ENCODE measurements at places on chromosomes 6 and 20.

DNA sequence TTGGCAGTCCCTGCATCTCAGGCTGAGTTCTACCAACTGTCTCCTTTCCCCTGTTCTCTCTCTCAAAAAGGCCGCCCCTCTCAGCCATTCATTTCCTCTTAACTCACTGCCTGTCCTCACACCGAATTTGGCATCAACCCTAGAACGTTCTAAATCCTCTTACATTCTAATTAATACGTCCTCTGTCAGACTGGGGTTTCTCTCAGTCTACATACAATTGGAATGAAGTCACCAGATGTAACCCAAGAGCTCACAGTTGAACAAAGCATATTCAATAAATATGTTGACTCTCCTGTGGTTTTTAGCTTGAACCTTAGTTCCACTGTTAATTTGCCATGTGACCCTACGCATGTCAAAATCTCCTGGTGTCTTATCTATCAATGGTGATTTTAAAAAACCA is 269.6 kb downstream of the CLIC5 start:
- no peak for DNase-seq

DNA sequence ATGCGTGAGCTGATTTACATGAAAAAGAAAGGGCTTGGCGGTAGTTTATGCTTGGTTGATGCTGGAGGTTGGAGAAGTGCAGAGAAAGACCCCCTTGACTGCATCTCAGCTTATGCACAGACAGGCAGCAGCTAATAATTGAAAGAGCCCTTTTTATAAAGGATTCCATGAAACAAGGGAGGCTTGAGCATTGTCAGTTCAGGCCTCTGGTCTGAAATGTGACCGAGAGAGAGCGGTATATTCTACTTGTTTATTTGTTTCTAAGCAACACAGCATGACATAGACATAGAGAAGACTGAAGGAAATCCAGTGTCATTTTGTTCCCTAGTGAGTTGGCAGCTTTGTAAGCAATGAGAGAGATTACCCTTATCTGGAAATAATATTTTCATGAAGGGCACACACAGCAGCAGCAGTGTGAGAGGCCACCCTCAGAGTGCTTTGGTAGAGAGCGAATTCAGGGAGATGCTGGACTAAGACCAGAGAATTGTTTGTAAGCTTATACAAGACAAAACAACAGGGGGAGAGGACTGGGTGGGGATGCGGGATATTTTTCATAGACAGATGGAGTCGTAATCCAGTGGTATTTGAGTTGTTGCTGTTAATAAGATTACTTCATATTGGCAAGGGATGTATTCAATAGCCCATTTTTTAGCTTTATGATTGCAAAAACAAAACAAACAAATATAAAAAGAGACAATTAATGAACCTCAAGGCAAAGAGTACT is 34.6 kb upstream of the LAMA2 start:
- DNase-seq: no peak

DNA sequence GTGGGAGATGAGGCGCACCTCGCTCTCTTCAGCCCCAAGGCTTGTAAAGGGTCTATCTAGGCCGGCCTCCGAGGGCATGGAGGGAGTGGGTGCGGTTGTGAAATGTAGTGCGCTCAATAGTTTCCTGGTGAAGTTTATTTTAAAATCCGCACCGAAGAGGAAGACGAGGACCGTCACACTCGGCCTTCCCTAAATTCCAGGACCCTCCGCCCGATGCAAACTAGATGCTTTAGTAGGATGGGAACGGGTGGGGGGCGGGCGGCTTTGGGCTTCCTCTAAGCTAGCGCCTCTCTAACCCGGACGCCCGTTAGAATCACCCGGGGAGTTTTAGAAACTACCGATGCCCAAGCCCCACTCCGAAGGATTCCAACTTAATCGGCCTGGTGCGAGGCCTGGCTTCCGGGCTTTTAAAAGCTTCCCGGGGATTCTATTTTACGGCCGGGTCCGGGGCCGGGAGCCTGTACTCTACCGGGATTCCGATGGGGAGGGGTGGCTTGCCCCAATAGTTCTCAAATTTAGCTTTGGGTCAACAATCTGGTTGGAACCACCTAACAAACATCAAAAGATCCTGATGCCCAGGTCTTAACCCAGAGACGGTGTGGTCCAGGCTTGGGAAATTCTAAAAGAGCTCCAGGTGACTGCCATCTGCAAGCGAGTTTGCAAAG is 548 bp upstream of the BCAS4 start:
- no peak for DNase-seq

GRCh38 chr20:22861990-22862389 is 173.1 kb upstream of the SSTR4 start:
- DNase-seq: no peak

- no peak for DNase-seq
These were observed 138.0 kb downstream of the CARMIL1 start for GRCh38 chr6:25417046-25417605.

DNA sequence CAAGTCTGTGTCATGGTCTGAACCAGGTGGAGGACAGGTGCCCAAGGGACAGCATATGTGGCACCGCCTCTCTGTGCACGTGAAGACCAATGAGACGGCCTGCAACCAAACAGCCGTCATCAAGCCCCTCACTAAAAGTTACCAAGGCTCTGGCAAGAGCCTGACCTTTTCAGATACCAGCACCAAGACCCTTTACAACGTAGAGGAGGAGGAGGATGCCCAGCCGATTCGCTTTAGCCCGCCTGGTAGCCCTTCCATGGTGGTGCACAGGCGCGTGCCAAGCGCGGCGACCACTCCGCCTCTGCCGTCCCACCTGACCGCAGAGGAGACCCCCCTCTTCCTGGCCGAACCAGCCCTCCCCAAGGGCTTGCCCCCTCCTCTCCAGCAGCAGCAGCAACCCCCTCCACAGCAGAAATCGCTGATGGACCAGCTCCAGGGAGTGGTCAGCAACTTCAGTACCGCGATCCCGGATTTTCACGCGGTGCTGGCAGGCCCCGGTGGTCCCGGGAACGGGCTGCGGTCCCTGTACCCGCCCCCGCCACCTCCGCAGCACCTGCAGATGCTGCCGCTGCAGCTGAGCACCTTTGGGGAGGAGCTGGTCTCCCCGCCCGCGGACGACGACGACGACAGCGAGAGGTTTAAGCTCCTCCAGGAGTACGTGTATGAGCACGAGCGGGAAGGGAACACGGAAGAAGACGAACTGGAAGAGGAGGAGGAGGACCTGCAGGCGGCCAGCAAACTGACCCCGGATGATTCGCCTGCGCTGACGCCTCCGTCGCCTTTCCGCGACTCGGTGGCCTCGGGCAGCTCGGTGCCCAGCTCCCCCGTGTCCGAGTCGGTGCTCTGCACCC is 109.5 kb upstream of the RAB32 start:
- no peak for DNase-seq

GRCh38 chr6:63525186-63525878 is 46.9 kb upstream of the LOC128125822 start:
- DNase-seq: no peak

GRCh38 chr6:75345413-75345812 is 60.8 kb upstream of the TMEM30A start:
- no peak for DNase-seq

- DNase-seq: no peak
These were observed 73.6 kb downstream of the RSPH3 start for GRCh38 chr6:158926414-158926813.

DNA sequence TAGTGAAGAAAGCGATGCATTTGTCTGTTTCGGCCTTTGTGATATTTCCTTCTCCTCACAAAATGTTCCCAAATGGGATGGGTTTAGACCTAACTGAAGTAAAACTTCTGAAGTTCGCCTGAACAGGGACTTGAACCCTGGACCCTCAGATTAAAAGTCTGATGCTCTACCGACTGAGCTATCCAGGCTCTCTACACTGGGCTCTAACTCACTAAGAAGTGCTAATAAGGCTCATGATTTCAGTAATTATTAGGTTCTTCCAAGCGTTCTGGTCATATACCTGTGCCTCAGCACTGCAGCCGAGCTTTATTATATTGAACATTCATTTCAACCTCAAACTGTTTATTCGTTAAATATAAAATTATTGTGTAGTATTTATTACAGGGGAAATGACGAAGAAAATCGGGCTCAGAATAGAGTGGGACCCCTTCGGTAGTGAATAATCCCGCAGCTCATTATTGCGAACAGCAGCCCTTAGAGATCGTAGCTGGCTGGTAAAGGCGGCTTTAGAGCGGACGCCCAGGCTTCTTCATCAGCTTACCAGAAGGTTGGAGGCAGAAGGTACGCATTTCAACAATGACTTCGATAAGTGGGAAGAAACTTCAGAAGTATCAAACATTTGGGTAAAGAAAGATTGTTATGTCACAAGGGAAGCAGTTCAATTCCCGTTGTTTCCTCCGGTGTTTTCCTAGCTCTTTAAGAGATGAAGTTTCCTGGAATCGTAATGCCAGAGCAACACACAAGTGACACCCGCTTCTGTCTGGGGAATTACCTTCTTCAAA is 119.0 kb upstream of the ZNF184 start:
- no peak for DNase-seq

DNA sequence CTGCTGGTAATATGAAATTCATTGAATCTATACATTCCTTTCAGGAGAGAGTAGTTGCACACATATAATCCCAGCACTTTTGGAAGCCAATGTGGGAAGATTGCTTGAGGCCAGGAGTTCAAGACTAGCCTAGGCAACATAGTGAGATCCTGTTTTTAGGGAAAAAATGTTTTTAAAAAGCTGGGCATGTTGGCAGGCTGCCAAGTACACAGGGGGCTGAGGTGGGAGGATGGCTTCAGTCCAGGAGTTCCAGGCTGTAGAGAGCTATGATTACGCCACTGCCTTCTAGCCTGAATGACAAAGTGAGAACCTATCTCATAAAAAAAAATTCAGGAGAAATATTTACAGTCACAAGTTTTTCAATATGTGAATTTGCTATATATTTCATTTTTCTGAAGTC is 71.9 kb downstream of the GRM1 start:
- no peak for DNase-seq

DNA sequence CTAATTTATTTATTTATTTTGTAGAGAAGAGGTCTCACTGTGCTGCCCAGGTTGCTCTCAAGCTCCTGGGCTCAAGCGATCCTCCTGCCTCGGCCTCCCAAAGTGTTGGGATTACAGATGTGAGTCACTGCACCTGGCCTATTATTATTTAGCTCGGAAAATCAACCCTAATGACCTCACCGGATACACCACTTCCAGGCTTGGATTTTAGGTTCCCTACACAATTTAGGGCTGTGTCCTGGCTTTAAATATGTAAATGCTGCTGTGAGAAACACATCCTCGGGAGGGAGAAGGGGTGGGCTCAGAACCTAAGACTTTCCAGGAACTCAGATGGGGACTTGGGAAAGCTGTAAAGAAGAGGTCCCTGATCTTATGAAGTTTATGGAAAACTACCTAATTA is 51.0 kb upstream of the SLC32A1 start:
- DNase-seq: no peak

DNA sequence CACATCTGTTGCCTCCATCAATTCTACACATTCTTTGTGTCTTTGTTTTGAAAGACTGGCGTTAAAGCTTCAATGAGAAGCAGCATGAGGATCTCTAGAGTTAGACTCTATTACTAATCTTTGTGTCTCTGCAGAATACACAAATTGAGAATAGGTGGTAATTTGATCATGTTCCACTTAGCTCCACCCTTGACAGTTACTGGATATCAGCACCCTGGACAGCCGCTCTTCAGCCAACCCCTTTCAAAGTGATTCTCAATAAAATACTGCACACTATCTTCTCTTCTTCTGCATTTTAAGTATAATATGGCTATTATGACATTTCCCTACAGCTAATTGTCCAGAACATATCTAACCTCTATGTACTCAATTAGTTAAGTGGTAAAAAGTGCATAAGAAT is 54.3 kb upstream of the CNR1 start:
- no peak for DNase-seq

DNA sequence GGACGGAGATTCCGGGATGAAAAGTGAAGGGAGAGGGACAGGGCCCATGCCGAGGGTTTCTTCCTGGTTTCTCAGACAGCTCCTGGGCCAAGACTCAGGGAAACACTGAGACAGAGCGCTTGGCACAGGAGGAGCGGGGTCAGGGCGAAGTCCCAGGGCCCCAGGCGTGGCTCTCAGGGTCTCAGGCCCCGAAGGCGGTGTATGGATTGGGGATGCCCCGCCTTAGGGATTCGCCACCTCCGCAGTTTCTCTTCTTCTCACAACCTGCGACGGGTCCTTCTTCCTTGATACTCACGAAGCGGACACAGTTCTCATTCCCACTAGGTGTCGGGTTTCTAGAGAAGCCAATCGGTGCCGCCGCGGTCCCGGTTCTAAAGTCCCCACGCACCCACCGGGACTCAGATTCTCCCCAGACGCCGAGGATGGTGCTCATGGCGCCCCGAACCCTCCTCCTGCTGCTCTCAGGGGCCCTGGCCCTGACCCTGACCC is 55.0 kb upstream of the HLA-A start:
- DNase-seq: peak; percentile 25

DNA sequence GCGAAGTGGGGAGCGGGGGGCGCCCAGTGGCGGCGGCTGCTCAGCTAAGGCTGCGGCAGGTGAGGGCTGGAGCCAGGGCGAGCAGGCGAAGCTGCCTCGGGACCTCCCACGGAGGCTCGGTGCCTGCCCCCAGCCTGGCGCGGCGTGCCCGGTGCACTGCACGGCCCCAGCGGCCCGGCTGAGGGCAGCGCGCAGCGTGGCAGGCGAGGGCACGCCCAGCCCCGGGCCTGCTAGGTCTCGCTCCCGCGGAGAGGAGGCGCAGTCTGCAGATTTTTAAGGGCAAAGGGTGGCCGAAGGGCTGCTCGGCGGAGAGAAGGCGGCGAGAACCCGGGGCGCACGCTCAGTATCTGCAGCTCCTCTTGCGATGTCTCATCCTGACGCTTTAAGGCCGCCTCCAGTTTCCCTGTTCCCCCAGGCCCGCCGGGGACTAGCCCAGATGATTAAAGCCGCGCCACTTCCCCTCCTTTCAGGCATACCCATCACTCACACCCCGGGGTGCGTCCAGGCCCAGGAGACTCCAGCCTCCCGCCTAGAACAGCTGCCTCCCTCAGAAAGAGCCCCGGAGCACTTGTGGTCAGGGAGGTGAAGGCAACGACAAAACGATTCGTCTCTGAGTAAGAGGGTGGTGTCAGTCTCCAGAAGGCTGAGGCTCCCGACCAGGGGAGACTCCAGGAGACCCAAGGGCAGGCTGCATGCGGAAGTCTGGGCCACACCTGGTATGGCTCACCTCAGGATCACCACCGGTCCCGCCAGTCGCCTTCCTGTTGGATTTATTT is at the start of gene FERMT1:
FERMT1 (minus strand) TSS at position 158 of the 776 bp plus-strand sequence. CDS start 3,476 bp downstream, outside the sequence.
- DNase-seq: no peak

DNA sequence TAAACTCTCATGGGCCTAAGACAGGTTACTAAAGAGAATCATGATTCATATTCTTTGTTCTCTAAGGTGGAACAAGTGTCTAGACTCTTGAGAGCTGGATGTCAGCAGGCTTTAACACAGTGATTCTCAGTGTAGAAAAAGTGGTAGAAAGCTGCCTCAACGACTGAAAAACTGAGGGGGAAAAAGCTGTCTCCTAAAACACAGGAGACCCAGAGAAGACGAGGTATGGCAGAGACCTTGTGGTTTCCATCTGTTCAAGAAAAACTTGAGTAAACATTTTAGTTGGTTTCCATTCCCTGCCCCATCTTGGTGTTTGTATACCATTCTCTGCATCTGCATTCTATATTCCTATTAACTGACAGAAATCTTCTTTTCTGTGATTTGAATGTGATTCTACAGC is 57.6 kb upstream of the MAP3K7 start:
- no peak for DNase-seq

Data from activated B cell treated with CpG ODN at 0.5 μM for 24 hours (primary cell).